Activated CD8-positive, alpha-beta memory T cell treated with anti-CD3 and anti-CD28 coated beads for 36 hours (primary cell): ENCODE measurements at places on chromosomes 16 and 17. TPM values are rescaled to one million over a fixed set of nuclear protein-coding genes. Genes with fewer than 3 reads are reported as not detected.

KCNAB3 gene
- 5.9 TPM for total RNA-seq

FLYWCH1 gene
- total RNA-seq = 34.4 TPM

KRTAP9-8 gene
- not detected for total RNA-seq

KRT27 gene
- total RNA-seq = not detected

SLC4A1 gene
- not detected for total RNA-seq

C16orf46 gene
- 0.51 TPM for total RNA-seq

PNMT gene
- not detected for total RNA-seq

DRC3 gene
- 0.55 TPM for total RNA-seq

TERB1 gene
- total RNA-seq = 0.30 TPM

ADORA2B gene
- 2.6 TPM for total RNA-seq

PRR15L gene
- total RNA-seq = not detected

PMFBP1 gene
- total RNA-seq = 0.73 TPM

WSCD1 gene
- 0.27 TPM for total RNA-seq

FNDC8 gene
- not detected for total RNA-seq

FAM117A gene
- total RNA-seq = 16.4 TPM

SPATA32 gene
- 0.25 TPM for total RNA-seq

CCDC200 gene
- not detected for total RNA-seq

ASIC2 gene
- total RNA-seq = not detected
